ENCODE measurements at places on chromosomes 3 and 15.

DNA sequence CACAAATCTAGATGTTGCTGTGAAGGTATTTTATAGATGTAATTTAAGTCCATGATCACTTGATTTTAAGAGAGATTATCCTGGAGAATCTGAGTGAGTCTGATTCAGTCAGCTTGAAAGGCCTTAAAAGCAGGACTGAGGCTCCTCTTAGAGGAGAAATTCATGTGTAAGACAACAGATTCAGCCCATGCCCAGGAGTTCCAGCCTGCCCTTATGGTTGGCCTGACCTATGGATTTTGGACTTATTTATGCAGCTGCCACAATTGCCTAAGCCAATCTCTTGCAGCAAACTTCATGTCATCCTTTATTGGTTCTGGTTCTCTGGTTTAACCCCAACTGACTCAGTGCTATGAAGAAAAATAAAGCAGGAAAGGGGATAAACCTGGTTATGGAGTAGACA, 296.5 kb upstream of the RASGRP1 start:
- no peaks in the 10 kb centered on the region for H3K36me3 ChIP-seq
- H3K27me3 ChIP-seq = peaks cover 21% of the 10 kb centered on the region
- no peak for DNase-seq

- H3K36me3 ChIP-seq = peaks cover 17% of the 10 kb centered on the region
- no peak overlapping the region for H3K4me3 ChIP-seq
- no peaks in the 10 kb centered on the region for H3K4me1 ChIP-seq
- H3K27me3 ChIP-seq = no peaks in the 10 kb centered on the region
These were observed 203.8 kb downstream of the RBMS3 start for GRCh38 chr3:29484633-29485032.

DNA sequence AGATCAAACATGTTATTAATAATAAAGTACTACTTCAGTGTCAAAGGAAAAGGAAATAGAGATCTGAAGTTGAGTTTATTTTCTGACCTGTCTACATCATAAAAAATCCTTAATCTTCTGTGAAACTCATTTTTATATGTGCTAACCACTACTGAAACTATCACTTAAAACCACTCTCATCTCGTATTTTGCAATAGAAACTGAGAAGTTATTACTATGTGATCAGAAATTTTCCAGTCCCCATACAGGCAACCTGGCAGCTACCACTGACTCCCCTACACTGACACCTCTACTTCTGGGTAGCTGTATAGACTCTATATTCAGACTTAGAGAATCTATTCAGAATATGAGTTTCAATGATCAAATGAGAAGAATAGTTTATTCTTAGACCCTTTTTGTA, 8.3 kb downstream of the HDGFL3 start:
- H3K27me3 ChIP-seq = no peaks in the 10 kb centered on the region
- H3K36me3 ChIP-seq = no peaks in the 10 kb centered on the region
- peaks cover 37% of the 10 kb centered on the region for H3K4me1 ChIP-seq
- DNase-seq = no peak
- H3K27ac ChIP-seq = no peak overlapping the region

DNA sequence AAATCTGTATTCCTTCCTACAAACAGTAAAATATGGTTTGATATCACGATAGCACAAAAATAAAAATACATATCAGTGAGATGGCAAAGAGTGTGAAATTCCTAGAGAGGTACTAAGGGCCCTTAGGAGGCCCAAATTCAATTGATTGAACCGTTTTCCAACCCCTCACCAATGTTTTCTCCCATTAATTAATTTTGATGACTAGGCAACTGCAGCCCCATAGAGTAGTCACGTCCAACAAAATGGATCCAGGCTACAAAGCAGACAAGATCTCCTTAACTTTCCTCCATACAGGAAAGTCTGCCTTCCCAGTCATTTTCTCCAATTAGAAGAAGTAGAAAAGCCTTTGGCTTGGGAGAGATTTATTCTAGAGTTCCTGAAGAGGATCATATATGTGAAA, 193.9 kb downstream of the PLOD2 start:
- no peaks in the 10 kb centered on the region for H3K27me3 ChIP-seq
- H3K4me1 ChIP-seq = no peaks in the 10 kb centered on the region
- DNase-seq = no peak
- no peak overlapping the region for H3K4me3 ChIP-seq
- H3K27ac ChIP-seq = no peak overlapping the region
